Fibroblast of mammary gland (primary cell): ENCODE measurements at places on chromosomes 13 and 19.
A peak's percentile ranks its signal among the peaks of the same experiment; 100 is the strongest.

DNA sequence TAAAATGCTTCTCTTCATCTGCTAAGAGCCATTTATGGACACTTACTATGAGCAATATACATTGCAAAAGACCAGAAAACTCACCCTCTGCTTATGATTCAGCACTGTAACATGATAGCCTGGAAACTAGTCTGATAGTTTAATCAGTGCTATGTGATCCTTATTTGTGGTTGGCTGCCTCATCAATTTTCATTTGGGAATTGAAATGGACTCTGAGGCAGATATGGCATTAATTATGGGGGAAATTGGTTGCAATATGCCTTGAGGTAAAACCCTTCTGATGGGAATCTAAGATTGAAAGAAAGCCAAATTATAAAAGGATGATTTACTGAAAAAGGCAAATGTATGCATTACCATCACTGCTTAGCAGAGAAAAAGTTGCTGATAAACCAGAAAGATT lies 33.5 kb downstream of the FAM216B start:
- peak; percentile 98 for DNase-seq

DNA sequence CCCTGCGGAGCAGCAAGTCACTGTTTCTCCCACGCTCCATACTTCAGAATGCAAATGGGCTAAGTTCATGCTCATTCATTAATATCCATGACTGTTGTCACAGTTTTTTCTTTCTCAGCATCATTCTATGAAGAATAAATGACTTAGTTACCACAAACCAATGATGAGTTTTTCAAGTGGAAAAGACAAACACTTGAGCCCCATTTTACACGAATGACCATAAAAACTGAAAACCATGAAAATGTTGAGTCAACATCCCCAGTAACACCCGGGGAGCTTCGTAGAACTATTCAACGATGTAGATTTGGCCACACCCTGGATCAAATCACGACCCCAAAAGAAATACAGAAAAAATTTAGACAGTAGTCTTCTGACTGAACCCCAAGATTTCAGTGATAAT lies 99.8 kb upstream of the GJB6 start:
- no peak for DNase-seq

DNA sequence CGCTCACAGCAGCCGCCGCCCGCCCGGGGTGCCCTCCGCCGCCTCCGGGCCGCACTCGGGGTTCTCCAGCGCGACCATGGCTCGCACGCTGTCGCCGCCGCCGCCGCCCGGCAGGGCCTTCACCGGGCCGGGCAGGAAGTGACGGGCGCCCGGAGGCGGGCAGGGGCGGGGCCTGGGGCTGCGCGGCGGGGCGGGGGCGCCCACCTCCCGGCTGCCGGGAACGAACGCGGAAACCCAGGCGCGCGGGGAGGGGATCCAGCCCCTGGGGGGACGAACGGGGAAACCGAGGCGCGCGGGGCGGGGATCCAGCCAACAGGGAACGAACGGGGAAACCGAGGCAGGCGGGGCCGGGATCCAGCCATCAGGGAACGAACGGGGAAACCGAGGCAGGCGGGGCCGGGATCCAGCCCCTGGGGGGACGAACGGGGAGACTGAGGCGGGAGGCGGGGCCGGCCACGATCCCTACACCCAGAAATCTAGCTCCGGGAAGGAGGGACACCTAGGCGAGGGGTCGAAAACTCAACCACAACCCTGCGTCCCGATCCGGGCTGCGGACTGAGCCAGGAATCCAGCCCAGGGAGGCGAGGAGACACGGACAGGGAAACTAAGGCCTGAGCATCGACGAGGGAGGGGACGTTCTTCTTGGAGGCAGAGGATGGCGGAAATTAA lies at the start of gene R3HDM4:
Gene R3HDM4, minus strand, starts transcription at position 140 of the 669 bp plus-strand sequence. Its CDS starts 62 bp downstream, at position 78.
- DNase-seq: peak; percentile 30

GRCh38 chr13:110826101-110826500 lies 88.8 kb downstream of the ANKRD10 start:
- DNase-seq: no peak

GRCh38 chr19:29542776-29543175 lies 17.0 kb downstream of the VSTM2B start:
- no peak for DNase-seq

GRCh38 chr19:4495471-4495870 lies 22.8 kb downstream of the PLIN4 start:
- no peak for DNase-seq

- no peak for DNase-seq
Observed at GRCh38 chr19:30178721-30179402, 193.3 kb upstream of the ZNF536 start.

DNA sequence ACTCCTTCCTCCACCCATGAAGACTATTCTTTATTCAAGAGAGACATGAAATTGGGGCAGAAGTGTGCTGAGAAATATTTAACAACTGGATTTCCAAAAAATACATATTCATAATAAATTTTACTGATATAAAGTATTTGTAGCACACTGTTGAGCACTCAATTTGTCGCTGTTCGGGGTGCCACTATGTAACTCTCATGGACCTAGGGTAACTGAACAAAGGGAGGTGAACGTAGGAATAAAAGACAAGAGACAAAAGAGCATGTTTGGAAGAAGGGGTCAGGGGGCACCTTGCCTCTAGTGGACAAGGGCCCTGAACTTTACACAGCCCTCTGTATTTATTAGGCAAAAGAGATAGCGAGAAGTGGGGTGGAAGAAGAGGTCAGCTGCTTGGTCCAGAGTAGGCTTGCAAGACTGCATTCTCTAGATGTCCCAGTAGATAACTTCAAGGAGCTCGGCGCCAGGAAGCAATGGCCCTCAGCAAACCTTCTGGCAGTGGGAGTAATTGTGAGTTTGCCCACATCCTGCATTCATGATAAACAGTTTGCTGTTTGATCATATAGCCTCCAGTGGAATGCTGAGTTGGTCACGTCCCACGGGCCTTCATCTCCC lies 4.5 kb upstream of the ZNF175 start:
- DNase-seq: no peak

- peak; percentile 53 for DNase-seq
Observed at GRCh38 chr13:74761801-74762757, 627.9 kb upstream of the KLF12 start.

- DNase-seq: peak; percentile 56
Observed at GRCh38 chr19:8396563-8397203, 6.5 kb downstream of the RAB11B start.

GRCh38 chr13:61833228-61833627 lies 417.6 kb upstream of the PCDH20 start:
- DNase-seq: no peak

DNA sequence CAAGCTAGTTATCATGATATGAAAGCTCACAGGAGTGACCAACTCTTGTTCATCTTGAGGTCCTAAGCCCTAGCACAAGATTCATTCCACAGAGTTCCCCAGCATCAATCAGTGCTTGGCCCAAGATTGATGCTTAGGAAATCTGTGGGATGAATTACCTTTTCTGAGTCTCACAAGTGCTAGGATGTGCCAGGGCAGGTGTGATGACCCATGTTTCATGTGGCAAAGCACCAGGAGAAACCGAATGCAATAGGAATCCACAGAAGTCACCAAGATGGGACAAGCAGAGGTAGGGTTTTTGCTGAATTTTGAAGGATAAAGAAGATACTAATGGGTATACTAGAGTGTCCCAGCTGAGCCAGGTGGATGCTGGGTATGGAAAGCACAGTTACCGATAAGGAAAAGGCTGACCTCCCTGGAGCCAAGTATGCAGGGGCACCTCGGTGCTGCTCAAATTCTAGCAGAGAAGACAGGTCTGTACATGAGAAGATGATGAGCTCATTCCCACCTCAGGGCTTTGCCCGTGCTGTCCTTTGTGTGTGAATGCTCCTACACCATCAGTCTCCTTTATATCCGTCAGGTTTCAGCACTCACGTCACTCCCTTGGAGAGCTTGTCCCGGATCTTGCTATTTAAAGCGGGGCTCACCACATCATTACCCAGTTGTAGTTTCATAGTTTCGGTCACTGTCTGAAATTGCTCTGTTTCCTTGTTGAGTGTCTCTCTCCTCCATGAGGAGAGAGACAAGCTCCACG lies 168.9 kb upstream of the TSC22D1 start:
- no peak for DNase-seq

DNA sequence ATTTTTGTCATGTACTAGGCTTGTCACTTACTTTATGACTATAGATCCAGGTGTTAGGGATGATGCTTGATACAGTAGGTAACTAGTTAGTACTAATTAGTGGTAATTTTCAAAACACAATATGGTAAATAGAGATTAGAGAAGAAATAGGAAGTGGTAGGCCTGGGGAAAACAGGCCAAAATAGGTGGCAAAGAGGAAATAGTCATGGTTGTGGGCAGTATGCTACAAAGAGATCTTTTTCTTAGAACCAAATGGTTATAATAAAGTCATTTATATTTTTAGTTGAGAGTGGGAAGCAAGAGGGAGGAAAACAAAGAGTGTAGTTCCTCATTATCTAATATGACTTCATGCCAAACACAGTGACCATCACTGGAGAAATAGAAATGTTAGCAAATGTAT lies 9.1 kb upstream of the VWA8 start:
- DNase-seq: no peak
